HFFc6 (cell line): ENCODE measurements at places on chromosomes 5 and 9. TPM values are rescaled to one million over a fixed set of nuclear protein-coding genes. Genes with fewer than 3 reads are reported as not detected.

- no peak for DNase-seq
Measured at GRCh38 chr9:14352503-14352902, 38.6 kb upstream of the NFIB start.

The FOXD4 gene
- 0.18 and 0.40 TPM in 2 replicates for total RNA-seq

The DBH gene
- not detected in 3 replicates for total RNA-seq

GRCh38 chr5:81545911-81546310, 152.0 kb upstream of the ACOT12 start:
- DNase-seq, result no peak

DNA sequence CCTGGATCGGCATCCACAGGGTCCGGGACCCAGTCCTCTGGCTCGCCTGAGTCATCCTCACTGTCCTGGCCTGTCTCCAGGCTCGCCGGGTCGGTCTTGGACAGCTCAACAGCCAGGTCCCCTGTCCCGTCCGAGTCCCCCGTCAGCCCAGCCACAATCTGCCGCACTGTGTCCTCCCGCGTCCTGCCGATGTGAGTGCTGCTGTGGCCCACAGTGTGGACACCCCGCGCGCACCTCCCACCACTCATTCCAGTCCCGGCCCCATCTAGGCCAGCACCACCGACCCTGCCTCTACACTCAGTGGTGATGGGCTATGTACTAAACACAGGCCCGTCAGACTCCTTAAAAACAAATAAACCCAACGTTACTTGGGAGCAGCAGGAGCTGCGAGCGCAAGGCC, 6.7 kb downstream of the ANAPC2 start:
- DNase-seq, result no peak

The IFNK gene
- not detected in 3 replicates for total RNA-seq

The CDC25C gene
- 2.9 to 9.0 TPM (median 7.4 TPM) in 3 replicates for total RNA-seq

DNA sequence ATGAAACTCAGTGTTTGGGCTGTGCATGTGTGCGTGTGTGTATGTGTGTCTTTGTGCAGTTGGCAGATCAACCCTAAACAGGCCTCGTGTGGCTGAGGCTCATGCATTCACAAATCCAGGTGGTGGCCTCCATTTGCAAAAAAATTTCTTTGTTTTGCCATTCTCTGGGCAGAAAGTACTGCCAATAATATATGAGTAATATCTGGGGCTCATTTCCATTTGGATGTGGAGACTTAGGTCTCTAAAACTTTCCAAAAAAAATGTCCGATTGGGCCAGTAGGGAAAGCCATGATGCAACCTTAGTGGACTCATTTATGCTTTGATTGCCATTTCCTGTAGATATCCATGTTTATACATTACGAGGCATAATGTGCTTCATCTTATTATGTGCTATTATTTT, 77.9 kb upstream of the RPS23 start:
- no peak for DNase-seq

The MED22 gene
- 19.8 to 21.4 TPM (median 20.7 TPM) in 3 replicates for total RNA-seq

DNA sequence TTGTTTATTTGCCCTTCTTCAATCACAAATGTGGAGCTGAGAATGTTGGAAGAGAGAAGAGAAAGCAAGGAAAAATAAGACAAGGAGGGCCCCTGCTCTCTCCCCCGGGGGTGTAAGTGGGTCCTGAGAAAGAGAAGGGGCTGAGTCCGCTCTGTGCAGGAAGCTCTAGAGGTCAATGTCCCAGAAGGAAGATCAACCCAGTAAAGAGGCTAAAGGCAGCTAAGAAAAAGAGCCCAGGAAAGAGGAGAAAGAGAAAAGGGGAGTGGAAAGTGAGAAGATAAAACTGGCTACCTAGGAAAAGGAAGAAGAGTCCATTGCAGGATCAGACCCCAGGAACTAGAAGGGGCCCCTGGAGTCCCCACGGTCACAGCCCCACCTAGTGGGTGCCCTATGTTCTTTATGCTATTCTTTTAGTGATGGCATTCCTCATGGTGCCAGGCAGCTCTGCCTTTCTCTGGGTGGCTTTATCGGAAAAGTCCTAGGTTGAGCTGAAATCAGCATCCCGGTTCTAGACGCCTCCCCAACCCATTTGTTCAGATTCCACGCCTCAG, 583.4 kb downstream of the ACTL7B start:
- no peak for DNase-seq

DNA sequence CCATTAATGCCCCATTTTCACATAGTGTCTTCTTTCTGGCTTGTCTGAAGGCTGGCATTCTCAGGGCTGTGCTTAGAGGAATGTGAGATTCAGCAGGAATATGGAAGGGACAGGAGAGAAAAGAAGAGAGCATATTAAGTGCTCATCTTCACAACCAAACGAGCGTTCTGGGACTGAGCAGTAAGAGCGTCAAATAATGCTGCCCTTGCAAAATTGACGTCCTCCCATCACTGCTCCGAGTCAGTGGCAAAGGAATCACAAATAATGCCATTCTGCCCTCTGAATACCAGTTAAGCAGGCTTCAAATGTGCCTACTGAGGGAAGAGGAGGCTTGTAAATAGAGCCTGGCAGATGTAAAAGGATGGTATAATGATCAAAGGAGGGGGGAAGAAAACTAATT, 351.2 kb downstream of the EBF1 start:
- DNase-seq, result no peak

GRCh38 chr5:157748760-157749461, 5.4 kb downstream of the LSM11 start:
- peak; percentile 89 for DNase-seq

The FOXD4L4 gene
- not detected in 2 replicates for total RNA-seq

The ARL14EPL gene
- not detected in 2 replicates for total RNA-seq
